Body of pancreas (tissue), 4 donors: ENCODE measurements at places on chromosomes 3 and 15.

DNA sequence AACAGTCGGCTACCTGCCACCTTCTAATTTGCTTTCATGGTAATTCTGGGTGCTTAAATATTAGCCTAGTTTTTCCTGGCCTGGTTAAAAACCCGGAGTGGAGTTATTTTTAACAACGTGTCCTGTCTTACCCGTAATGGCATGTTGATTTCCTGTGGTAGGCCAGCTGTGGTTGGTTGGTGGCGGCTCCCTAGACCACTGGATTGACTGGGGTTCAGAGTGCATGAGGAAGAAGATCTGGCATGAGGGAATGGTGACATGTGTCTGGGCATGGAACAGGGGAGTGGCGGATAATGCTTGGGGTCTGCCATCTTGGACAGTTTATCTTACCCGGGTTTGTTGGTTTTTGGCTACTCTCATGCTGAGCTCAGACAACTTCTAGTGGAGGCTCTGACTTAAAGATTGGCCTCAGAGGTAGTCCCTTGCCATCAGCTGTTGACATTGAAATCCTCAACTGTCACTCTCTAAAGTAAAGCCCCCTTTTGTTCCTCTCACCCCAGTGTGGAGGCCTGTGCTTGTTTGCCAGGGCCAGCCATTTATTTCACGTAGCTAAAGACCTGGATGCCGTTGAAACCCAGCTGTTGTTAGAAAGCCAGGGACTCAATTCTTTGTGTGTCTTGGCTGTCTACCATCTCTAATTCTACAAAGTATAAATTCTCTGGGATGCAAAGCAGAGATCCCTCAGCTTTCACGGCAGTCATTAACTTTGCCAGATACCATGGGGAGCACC, 81.6 kb downstream of the DNASE1L3 start:
- no peak for DNase-seq

DNA sequence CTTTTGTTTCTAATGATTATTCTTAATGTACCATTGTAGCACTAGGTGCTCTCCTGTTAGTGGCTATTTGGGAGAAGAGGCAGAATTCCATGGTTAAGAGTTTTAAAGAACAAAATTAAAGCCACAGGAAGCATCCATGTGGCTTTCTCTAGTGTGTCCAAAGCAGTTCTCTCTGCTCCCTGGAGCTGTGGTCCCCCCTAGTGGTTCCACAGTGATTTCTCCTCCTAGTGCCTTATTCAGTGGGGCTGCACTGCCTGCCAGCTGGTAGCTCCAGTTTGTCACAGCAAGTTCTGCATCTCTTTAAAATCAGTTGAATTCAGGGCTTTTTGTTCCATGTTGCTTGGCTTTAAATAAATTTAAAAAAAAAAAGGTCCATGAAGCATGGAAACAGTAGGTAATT, 39.6 kb upstream of the FAM98B start:
- DNase-seq, result peak; percentile 25

GRCh38 chr15:62334536-62334935, 169.5 kb upstream of the C2CD4B start:
- DNase-seq, result no peak

- DNase-seq, result no peak
Measured at GRCh38 chr3:110459021-110459420, 612.6 kb upstream of the NECTIN3 start.

GRCh38 chr15:63226966-63227401, 37.6 kb downstream of the RAB8B start:
- DNase-seq, result no peak

GRCh38 chr15:25501828-25502446, 63.1 kb upstream of the UBE3A start:
- DNase-seq, result peak; percentile 30

DNA sequence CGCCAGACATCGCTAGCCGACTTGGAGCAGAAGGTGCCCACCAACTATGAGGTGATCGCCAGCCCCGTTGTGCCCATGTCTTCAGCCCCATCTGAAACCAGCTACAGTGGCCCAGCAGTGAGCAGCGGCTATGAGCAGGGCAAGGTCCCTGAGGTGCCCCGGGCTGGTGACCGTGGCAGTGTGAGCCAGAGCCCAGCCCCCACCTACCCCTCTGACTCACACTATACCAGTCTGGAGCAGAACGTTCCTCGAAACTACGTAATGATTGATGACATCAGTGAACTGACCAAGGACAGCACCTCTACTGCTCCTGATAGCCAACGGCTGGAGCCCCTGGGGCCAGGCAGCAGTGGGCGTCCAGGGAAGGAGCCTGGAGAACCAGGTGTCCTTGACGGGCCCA, 12.9 kb upstream of the APEH start:
- DNase-seq, result no peak

GRCh38 chr3:126983276-126983652, 349 bp downstream of the PLXNA1 start:
- no peak for DNase-seq

GRCh38 chr3:40584625-40585189, 59.9 kb downstream of the ZNF621 start:
- DNase-seq, result peak; percentile 86

- no peak for DNase-seq
Measured at GRCh38 chr3:156814295-156814694, 11.9 kb upstream of the LEKR1 start.
